ENCODE measurements at places on chromosomes 4 and X.

- DNase-seq, result no peak
Measured at GRCh38 chrX:43166874-43167273, 388.9 kb upstream of the PPP1R2C start.

DNA sequence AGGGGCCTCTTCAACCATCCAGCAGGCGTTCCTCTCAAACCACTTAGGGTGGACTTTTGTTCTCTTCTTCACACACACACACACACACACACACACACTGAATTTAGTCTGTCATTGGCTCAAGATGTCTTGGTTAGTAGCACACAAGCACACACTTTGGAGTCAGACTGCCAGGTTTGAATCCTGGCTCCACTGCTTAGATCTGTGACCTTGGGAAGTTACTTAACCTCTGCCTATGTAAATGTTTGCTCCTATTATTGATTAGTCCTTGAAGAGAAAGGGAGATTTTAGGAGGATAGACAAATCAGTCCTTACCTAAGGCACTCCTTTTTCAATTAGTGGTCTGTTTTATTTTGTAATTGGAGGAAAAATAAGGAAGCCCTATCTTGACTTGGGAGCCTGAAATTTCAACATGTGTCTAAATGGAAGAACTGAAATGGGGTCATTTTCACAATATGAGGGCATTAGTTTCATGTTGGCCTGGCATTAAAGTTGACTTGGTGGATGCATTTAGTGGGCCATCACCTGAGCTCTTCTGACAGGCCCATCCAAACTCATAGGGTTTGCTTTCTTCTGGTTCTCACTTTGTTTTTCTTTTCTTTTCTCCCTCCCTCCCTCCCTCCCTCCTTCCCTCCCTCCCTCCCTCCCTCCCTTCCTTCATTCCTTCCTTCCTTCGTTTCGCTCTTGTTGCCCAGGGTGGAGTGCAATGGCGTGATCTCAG is 13.3 kb upstream of the TMEM131L start:
- DNase-seq, result no peak

GRCh38 chr4:124708517-124709300 is 3.8 kb downstream of the ANKRD50 start:
- peak; percentile 49 for DNase-seq

DNA sequence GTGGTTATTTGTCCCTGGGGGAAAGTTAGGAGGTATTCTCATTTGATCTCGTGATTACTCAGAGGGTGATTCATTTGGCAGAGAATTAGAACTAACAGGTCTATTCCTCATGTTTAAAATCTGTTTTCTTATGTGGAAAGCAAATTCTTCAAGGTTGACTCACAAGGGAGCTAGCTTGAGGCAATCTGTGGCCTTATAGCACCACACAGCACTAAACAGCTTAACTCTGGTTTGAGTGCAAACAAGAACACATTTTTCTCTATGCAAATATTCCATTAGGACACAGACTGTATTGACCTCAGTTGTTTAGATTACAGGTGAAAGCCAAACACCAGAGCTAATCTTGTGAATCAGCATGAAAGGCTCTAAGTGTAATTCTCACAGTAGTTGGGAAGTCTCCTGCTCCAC is 694.4 kb upstream of the POU3F4 start:
- DNase-seq, result peak; percentile 7

DNA sequence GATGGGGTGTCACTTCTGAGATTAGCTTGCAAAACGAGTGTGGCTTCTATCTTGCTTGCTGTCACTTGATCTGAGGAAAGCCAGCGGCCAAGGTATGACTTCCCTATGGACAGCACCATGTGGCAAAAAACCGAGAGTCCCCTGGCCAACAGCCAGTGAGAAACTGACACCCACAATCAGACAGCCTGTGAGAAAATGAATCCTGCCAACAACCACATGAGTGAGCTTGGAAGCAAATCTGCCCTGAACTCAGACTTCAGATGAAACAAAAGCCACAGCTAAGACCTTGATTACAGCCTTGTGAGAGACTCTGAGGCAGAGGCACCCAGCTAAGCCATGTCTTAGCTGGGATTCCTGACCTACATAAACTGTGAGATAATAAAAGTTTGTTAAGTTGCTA is 45.5 kb downstream of the PPP1R2C start:
- peak; percentile 64 for DNase-seq

DNA sequence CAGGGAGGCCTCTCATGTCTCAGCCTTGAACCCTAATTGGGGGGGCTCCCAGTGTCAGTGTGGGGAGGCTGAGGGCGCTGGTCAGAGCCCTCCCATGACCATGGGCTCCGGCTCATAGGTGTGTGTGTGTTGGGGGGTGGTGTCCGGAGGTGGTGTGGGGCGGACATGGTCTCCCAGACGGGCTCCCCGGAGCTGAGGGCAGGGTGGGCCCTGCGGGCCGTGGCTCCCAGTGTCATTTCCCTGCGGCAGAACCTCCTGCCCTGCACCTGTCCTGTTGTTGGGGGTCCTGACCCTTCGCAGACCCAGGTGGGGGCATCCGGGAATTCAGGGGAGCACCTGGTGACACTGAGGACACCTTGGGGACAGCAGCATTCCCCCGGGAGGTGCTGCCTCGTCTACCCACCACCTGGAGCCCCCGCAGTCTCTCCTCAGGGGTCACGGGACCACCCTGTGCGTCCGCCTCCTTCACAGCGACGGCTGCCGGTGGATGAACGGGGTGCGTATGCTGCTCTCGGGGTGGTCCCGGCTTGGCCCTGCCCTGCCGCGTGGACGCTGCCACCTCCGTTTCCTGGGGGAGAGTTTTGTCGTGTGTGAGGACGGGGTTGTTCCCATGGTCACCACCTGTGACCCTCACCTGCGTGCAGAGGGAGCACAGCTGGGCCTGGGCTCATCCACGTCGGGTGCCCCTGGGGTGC is 14.5 kb upstream of the GTPBP6 start:
- DNase-seq, result no peak

DNA sequence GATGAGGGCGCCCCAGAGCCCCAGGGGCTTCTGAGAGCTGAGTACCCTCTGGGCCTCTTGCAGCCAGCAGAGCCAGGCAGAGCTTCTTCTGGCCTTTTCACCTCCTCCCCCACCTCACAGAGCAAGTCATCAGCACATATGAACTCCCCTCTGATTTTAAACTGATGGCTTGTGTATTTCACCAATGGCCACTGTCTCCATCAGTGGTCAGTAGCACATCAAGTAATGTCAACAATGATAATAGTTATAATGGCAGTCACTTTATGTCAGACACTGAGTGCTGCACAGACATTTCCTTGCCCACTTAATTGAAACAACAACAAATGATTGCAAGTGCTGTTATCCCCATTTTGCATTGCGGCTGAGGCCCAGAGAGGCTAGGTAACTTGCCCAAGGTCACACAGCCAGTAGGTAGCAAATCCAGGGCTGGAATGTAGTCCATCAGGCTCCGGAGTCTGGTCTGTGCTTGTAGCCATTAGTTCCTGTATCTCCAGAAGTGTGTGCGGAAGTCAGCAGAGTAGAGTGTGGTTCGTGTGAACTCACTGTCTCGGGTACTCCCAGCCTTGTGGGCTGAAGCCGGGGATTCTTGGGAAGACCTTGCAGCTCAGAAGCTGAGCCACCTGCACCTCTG is 3.0 kb downstream of the ATP2B3 start:
- DNase-seq, result no peak

- DNase-seq, result no peak
Measured at GRCh38 chr4:71832049-71832448, 48.2 kb upstream of the GC start.

- no peak for DNase-seq
Measured at GRCh38 chr4:142473960-142474338, 372.2 kb downstream of the INPP4B start.

GRCh38 chr4:4872314-4872903 is 12.9 kb downstream of the MSX1 start:
- DNase-seq, result no peak

- DNase-seq, result peak; percentile 64
Measured at GRCh38 chrX:103629318-103630170, 769 bp downstream of the TCEAL1 start.

DNA sequence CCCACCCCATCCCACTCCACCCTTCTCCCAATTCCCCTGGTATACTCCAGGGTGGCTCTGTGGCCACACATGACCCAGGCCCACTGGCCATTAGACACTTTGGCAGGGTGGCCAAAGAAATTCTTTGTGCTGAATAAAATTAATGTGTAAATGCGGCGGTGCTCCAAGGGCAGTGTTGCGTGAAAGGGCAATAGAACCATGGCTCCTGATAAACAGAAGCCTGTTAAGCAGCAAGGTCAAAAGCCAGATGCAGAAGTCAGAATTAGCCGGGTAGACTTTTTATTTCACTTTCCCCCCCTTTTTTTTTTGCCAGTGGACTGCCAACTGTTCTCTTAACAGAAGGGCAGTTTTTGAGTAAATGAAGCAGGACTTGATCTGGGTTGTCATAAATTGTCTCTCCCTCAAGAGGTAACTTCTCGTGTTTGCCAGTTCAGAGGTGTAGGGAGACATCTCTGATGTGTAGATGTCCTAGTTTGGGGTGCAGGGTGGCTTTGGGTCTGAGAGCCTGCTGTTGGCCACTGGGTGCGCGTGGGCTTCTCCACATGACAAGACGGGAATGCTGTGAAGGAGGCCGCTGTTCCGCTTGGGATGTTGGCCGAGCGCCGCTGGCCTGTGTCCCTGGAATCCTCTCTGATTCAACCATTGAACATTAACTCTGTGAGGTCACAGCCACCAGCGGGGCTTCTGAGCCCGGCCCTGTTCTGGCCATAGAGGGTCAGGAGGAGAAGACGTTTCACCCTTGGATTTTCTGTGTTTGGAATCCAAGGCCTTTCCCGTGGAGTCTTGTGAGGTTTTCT is 139.5 kb downstream of the TBL1X start:
- DNase-seq, result peak; percentile 56

GRCh38 chr4:7281691-7282665 is 89.6 kb downstream of the SORCS2 start:
- no peak for DNase-seq

GRCh38 chr4:174524242-174524641 is 2.0 kb upstream of the HPGD start:
- DNase-seq, result no peak

- DNase-seq, result no peak
Measured at GRCh38 chrX:53695946-53696549, 9.5 kb upstream of the HUWE1 start.

GRCh38 chrX:139825618-139826017 is 107.2 kb downstream of the ATP11C start:
- DNase-seq, result no peak

- DNase-seq, result peak; percentile 35
Measured at GRCh38 chrX:40773809-40774208, 38.5 kb upstream of the MED14 start.

- no peak for DNase-seq
Measured at GRCh38 chr4:52873191-52873590, 11.1 kb downstream of the RASL11B start.

DNA sequence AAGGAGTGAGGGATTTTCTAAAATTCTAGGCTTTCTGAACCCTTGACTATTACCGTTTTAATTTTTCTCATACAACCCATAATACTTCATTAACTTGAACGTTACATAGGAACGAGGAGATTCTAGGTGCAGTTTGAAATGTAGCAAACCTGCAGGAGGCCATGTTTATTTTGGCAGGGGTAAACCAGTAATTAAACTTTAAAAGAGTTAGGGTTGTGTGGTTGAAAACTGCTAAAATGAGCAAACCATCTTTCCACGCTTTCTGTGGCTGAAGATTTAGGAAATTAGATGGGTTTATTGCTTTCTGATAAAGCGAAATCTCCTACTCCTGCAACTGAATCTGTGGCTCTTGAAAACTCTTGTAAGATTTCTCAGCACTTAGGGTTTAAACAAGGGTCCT is 1.7 kb downstream of the PHEX start:
- DNase-seq, result no peak

- DNase-seq, result no peak
Measured at GRCh38 chr4:60575336-60575735, 624.8 kb upstream of the ADGRL3 start.

DNA sequence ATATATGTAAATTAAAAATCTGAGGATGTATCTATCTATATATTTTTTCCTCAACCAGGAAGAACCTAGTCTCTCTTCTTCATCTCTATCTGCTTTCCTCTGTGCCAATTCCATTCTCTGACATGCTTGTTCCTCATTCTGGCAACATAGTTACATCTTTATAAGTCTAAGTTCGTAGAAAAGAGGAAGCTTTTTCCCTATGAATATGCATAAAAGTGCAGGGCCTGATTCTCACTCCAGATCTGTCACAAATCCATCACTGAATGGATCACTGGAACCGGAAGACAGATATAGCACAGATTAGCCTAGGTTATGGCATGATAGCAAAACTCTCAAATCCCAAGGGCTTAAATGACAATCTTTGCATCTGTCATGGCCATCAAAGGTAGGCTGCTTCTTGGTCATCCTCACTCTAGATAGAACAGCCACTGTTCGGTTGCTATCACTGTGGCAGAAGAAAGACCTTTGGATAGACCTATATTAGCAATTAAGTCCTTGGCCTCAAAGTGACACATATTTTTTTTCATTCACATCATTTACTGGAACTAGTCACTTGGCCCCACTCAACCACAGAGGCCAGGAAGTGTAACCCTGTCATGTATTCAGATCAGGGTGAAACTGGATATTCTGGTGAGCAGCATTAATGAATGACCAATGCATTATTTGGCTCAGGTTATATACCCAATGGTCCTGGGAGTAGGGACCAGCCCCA is 22.2 kb downstream of the DTHD1 start:
- no peak for DNase-seq

GRCh38 chr4:66501997-66502396 is 831.7 kb upstream of the EPHA5 start:
- DNase-seq, result no peak

GRCh38 chr4:154983714-154984113 is 202.6 kb downstream of the RBM46 start:
- DNase-seq, result no peak

- DNase-seq, result no peak
Measured at GRCh38 chrX:153565996-153566580, 32.9 kb downstream of the CCNQ start.

DNA sequence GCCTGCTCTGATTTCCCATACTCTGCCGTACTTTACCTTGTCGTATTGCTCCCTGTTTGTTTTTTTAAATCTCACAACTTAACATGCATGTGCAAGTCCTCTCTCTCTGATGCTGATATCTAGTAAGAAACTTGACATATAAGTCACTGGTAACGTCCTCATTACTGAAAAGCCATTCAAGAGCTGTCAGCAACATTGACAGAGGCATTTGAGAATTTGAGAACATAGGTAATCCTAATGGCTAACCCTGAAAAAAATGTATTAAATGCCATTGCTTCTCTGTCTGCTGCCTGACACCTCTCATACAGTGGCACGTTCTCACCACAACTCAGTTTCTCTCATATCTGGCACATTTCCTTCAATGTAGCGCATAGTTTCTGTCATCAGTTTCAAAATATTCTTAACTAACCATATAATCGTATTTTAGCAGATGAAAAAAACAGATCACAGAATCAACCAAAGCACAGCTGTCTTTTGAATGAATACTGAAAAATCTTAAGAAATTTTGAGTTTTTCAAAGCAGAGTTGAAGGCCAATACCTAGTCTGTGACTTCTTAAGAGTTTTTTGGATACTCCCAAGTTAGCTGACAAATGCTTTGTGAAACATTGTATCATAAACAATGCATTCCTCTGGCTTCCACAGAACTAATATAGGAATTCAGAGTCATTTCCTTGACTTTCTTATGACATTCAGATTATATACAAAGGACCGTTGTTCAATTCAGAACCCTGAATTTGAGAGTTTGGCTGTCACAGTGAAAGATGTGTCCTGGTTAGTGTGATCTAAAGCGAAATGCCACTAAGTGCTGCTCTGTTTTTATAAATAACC is 996.4 kb downstream of the C4orf33 start:
- no peak for DNase-seq

- DNase-seq, result no peak
Measured at GRCh38 chr4:151792995-151793394, 32.2 kb upstream of the GATB start.

Measured in fibroblast of pulmonary artery (primary cell).